ENCODE measurements at places on chromosomes 1 and 21. TPM values are rescaled to one million over a fixed set of nuclear protein-coding genes. Genes with fewer than 3 reads are reported as not detected.

Gene FALEC
- total RNA-seq = not detected

Gene ST6GALNAC3
- 2.5 TPM for total RNA-seq

Gene DYNLT5
- total RNA-seq = 0.30 TPM

Gene PTAFR
- 0.05 TPM for total RNA-seq

Gene HIVEP3
- total RNA-seq = 6.6 TPM

Gene CCDC17
- total RNA-seq = 0.78 TPM

All from smooth muscle cell of the umbilical artery (primary cell).